ENCODE measurements at places on chromosomes 13 and 19.

DNA sequence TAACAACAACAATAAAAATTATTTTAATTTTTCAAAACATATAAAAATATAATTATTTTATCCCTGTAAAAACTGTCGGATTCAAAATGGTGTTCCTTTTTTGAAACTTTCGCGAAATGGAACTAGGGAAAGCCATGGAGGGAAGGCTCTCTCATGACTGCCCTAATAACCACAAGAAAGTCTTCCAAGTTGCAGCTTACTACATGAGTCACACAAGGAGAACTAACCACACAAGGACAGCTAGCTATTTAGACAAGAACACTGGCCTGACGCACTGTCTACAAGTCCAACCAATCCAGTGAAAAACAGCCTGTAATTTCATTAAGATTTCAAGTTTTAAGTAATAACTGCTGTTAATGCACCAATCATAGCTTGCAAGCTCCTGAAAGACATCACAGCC is 319.2 kb upstream of the PCDH9 start:
- DNase-seq = no peak

- DNase-seq = no peak
Measured at GRCh38 chr19:17942582-17943273, 9.9 kb downstream of the CCDC124 start.

GRCh38 chr13:51541809-51542258 is 42.4 kb upstream of the WDFY2 start:
- DNase-seq = no peak

- DNase-seq = no peak
Measured at GRCh38 chr13:39099231-39099630, 61.0 kb downstream of the NHLRC3 start.

DNA sequence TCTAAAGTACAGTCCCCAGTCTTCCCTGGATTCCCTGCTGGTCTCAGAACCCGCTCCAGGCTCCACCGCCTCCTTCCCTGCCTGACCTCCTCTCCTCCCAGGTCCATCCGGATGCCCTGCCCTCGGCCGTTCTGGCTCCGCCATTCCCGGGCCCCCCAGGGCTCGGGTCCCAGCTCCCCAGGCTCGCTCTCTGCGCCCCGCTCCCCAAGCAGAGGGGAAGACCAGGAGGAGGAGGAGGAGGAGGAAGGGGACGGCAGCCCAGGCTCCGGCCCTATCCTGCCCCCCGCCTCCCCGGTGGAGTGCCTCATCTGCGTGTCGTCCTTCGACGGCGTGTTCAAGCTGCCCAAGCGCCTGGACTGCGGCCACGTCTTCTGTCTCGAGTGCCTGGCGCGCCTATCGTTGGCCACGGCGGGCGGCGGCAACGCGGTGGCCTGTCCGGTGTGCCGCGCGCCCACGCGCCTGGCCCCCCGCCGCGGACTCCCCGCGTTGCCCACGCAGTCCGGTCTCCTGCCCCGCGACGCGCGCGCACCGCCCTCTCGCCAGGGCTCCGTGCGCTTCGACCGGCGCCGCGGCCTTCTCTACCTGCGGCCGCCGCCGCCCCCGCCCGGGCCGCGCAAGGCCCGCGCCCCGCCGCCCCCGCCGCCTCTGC is 647 bp downstream of the RNF225 start:
- DNase-seq = no peak

- no peak for DNase-seq
Measured at GRCh38 chr19:38172001-38172400, 52.0 kb downstream of the DPF1 start.

GRCh38 chr19:23526302-23526701 is 131.0 kb upstream of the ZNF91 start:
- no peak for DNase-seq

DNA sequence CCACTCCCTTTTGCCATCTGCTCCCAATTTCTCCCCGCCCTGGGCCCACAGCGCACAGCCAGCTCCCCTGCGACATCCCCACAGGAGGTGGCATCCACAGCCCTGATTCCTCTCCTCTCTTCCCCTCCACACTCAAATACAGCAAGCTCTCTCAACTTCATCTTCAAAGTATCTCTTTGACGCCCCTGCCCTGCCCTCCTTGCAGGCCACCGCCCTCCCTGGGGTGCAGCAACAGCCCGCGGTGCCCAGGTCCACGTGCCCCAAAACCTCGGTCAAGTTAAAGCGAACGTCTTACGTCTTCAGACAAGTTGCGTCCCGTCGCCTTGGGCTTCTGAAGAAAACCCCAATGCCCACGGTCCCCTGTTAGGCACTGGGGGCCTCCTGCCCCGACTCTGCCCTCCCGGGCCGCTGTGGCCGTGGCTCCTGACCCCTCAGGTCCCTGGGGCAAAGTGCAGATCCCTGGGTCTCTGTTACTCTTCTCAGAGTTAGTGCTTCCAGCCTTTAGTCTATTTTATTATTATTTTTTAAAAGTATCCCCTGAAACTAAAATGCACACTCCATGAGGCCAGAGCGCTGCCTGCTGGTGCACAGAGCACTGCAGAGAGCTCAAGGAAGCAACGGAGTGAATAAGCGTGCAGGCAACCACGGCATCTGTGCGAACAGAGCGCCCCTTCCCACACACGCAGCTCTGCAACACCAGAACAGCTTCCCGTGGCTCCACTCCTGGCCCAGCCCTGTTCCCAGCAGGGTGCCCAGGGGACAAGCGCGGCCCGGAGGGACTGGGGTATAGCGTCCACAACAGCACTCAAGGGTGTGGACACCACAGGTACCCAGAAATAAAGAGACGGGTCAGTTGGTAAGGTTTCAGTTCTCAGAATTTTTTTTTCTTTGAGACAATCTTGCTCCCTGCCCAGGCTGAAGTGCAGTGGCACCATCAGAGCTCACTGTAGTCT is 26.4 kb downstream of the IL17D start:
- no peak for DNase-seq

- DNase-seq = no peak
Measured at GRCh38 chr19:57887195-57887941, 1.5 kb downstream of the ZNF814 start.

GRCh38 chr13:78997902-78998629 is 339.1 kb upstream of the OBI1 start:
- DNase-seq = no peak

DNA sequence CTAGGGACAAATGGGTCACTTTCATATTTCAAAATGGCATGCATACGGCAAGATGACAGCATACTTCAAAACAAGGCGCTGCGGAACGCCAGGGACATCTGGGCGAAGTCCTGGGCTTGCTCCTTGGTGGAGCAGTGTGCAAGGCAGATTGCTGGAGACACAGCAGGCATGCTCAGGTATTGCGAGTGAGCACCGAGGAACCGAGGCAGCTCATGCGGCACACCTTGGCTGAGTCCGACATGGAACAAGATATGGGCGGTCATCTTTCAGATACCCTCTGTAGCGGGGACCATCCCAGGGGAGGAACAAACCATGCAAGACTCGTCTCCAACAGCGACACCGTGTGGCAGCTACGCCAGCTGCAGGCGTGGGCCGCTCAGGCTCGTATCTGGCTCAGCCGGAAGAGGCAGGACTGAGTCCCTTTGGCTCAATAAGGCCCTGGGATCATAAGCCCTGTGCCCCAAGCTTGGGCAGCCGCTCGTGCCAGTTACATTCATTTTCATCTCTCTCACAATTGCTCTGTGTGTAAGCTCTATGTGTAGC is 112.4 kb downstream of the NUFIP1 start:
- no peak for DNase-seq
